Stimulated activated CD4-positive, alpha-beta T cell treated with anti-CD3 and anti-CD28 coated beads, Interleukin-15, amount 100 ng/mL, for 1 hour (primary cell): ENCODE measurements at places on chromosomes 11 and 22.
A peak's percentile ranks its signal among the peaks of the same experiment; 100 is the strongest.

DNA sequence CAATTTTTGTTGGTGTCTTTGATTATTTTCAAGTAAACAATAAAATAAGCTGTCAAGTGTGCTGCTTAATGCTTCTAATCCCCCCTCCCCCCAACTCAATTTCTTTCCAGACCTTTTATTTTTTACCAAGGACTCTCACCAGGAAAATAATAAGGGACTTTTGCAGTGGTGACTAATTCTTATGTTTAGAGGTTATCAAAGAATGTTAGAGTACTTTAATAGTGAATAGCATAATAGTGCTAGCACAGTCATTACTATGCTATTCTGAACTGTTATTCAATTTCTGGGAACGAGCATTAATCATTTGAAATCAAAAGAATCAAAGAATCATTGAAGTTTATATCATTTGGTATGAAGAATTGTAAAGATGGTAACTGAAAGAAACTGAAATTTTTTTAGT, 251.4 kb downstream of the DDX10 start:
- no peak for DNase-seq

GRCh38 chr11:1746511-1746931, 3.9 kb downstream of the IFITM10 start:
- DNase-seq, result no peak

DNA sequence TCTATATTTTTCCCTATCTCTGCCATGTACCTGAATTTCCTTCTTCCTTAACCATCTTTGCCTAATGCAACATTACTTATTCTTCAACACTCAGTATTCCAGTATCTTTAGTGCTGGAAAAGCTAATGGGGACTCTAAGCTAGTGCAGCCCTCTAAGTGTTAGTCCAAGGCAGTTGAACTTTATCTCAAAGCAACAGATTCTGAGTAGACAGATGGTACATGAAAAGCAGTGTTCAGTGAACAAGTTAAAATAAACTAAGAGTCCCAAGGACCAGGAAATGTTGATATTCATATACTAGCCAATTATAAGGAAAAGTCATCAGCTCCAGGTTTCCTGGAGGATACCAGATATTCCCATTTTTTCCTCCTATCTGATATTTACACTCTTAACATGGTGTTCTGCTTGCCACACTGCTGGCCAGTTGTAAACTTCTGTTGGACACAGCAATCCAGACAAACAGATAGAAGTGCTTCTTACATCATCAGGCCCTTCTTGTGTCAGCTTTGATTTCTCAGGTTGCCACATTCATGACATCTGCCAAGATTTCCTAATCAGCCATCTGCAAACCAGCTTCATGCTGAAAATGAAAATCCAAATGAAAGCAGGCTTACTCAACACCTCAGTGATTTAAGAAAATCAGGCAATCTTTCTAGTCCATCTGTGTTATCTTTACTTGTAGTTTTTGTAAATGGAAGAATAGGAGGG, 255.9 kb upstream of the POU2AF2 start:
- no peak for DNase-seq

- no peak for DNase-seq
Measured at GRCh38 chr22:19218541-19219233, 40.2 kb upstream of the SLC25A1 start.

- peak; percentile 97 for DNase-seq
Measured at GRCh38 chr22:42090596-42091454, at the start of gene NDUFA6. Gene NDUFA6 (minus strand): TSS chr22:42090772. CDS start chr22:42090744, 28 bp downstream.

- DNase-seq, result no peak
Measured at GRCh38 chr11:109514313-109515018, 92.5 kb downstream of the C11orf87 start.

- no peak for DNase-seq
Measured at GRCh38 chr22:38653741-38654140, 2.5 kb downstream of the FAM227A start.

- DNase-seq, result no peak
Measured at GRCh38 chr22:29625090-29625825, 21.8 kb downstream of the NF2 start.

- no peak for DNase-seq
Measured at GRCh38 chr11:44582641-44583352, 17.3 kb downstream of the CD82 start.

GRCh38 chr22:27801202-27801615, 347 bp downstream of the MN1 start:
- no peak for DNase-seq

DNA sequence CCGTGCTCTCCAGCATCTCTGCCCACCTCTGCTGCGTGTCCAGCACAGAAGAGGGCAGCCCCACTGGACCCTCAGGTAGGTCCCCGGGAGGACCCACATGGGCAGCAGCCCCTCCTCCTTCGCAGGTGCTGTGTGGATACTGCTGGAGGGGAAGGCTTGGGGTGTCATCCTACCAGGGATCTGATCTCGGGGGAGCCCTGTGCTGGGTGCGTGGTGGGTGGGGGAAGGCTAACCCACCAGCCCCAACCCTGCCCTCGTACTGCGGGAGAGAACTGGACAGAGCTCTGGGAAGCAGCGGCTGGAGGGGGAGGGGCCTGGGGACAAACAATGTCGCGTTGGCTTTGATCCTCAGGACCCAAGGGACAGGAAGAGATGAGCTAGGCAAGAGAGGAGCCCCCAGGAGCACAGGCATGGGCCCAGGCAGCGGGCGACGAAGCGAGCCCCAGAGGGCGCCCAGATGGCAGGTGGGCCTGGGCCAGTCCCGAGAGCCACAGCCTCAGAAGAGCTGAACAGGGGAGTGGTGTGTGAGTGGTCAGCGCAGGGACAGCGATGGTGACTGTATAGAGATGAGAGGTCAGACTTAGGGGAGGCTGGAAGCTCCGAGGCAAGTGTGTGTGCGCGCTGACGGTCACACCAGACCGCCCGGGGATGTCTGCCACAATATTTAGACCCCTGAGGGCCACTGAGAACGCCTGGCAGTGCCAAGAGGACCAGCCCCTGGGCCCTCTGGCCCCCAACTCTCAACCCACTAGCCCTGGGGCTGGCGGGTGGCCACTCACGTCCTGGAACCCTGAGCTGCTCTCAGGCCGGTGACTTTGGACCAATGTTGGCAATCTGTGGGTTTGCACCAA, 1.4 kb upstream of the PIM3 start:
- no peak for DNase-seq

GRCh38 chr11:76786016-76786415, 2.9 kb downstream of the TSKU start:
- DNase-seq, result no peak

DNA sequence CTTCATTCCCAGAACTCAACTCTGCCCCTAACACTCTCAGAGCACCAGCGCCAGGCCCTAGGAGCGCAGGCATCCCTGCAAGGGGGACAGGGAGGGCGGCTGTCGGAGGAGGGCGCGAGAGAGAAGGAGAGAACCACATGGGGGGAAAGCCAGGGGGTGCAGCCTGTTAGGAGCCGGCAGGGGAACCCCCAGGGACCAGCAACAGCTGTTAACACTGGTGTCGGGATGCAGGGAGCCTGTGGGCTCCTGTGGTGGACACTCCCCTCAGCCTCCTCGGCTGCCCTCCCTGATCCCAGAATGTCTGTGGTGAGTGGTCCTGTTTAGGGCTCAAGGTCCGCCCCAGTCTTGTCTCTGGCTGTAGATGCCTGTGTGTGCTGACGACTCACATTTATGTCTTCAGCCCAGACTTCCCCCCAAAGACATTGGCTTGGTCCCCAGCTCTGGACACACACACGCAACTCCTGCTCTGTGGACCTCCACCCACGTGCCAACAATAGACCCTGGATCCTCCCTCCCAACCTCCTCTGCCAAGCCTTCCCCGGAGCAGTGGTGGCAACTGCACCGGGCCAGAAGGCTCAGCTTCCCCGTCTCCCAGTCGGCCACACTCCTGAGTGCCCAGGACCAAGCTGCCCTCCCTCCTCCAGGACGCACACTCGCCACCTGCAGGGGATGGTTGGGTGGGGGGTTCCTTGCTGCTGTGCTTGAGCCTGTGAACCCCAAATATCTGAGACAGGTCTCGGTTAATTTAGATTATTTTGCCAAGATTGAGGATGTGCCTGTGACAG, 817 bp upstream of the IFITM5 start:
- no peak for DNase-seq

- DNase-seq, result no peak
Measured at GRCh38 chr11:2797121-2797711, 88.4 kb downstream of the CDKN1C start.

DNA sequence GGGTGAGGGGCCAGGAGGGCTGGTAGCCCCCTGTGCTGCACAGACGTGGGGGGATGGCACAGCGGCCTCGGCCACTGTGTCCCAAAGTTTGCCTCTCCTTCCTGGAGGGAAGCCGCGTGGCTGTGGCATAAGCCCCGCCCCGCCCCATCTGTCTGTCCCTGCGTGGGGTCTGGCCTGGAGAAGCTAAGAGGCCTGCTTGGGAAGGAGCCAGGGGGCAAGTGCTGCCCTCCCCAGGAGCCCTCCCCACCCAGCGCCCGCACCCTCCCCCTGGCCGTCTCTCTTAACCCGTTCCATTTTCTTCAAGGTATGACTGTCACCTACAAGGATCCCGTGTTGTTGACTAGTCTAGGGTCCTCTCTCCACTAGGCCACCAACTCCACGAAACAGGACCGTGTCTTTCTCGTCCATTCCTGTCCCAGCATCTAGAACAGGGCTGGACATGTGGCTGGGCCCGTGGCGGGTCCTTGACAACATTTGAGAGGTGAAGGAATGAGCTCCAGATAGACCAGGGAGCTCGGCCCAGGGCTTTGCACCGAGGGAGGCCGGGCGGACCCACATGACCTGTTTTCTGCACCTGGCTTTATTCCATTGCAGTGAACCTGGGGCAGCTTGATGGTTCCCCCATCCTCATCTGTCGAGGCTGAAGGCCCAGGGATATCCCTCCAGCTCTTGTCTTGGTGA, 428.0 kb downstream of the TBC1D22A start:
- DNase-seq, result no peak

DNA sequence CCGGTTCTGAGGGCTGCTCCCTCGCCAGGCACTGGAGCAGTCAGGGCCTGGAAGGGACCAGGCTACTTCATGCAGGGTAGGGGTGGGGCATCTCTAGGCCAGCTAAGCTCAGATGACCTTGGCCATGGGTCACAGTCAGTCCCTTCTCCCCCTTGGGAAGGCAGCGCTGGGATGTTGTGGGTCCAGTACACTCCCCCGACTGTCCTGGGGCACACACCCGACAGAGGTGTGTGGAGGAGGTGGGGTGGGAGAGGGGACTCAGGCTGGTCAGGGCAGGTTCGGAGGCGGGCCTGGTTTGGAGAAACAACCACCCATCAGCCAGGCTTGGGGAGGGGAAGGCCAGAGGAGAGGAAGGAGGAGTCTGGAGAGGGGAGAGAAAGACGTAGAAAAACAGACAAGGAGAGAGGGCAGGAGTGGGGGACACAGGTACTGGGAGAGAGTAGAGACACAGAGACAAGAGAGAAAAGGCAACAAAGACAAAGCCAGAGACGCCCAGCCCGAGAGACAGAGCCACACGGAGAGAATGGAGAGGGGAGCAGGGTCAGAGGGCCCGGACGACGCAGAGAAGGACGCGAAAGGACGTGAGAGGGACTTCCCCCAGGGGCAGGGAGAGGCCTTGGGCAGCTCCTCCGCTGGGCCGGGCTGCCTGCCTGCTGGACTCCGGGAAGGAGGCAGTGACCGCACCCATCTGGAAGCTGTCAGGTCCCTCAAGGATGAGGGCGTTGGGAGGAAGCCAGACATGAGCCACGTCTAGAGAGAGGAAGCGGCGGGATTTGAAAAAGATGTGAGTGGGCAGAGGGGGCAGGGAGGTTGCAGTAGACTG, 30.6 kb upstream of the TSKU start:
- no peak for DNase-seq

- no peak for DNase-seq
Measured at GRCh38 chr11:64344787-64345186, 4.8 kb downstream of the CCDC88B start.

DNA sequence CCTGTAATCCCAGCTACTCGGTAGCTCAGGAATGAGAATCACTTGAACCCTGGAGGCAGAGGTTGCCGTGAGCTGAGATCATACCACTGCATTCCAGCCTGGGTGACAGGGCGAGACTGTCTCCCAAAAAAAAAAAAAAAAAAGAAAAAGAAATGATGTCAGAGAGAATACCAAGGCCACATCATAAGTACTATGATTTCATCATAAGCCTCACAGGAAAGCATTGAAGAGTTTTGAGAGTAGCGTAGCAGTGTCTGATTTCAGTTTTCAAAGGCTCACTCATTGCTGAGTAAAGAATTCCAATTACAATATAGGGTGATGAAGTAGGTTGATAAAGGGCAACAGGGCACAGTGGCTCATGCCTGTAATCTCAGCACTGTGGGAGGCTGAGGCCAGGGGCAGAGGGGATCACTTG, 88.8 kb downstream of the MRTFA start:
- DNase-seq, result no peak

- no peak for DNase-seq
Measured at GRCh38 chr22:48096851-48097665, 1334.6 kb downstream of the TBC1D22A start.

DNA sequence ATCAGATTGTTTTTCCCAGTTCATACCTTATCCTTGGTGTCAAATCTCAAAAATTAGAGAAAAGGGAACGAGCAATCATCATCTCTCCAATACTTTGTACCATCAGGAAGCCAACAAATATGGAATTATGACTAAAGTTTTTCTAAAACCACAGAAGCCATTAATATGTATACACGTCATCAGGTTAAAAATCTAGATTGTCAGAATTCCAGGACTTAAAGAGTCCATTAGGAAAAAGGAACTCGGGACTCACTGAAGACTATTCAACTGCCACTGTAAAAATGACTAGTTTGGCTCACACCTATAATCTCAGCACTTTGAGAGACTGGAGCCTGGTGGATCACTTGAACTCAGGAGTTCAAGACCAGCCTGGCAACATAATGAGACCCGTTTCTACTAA, 344.4 kb upstream of the LRRC4C start:
- DNase-seq, result no peak

GRCh38 chr11:19976281-19976941, 183.9 kb downstream of the DBX1 start:
- no peak for DNase-seq

GRCh38 chr11:31643857-31644256, 134.3 kb downstream of the ELP4 start:
- no peak for DNase-seq

DNA sequence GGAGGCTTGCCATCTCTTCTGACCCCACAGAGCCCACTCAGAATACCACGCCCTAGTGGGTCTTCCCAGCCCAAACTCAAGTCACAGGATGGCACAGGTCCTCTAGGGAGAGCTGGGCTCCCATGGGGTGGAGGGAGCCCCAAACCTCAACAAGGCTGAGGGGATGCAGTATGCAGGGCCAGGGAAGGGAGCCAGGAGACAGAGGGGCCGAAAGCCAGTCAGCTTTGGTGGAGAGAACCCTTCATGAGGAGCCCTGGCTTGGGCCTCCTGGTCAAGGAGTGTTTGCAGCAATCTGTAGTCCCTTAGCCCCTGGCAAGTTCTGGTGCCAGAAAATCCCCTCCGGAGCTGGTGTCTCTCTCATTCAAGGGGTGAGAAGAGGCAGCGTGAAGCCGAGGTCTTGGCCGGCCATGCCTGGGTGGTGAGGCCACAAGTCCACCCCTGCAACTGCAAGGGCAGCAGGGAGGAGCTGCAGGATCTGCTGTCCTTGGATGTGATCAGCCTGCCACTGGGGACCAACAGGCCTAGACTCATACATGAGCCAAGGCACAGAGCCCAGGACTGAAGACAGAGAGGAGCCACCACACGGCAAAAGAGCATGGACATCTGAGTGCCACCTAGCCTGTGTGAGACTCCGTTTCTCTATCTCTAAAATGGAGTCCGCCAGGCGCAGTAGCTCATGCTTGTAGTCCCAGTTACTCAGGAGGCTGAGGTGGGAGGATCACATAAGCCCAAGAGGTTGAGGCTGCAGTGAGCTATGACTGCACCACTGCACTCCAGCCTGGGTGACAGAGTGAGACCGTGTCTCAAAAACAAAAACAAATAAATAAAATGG, 24.1 kb downstream of the NEAT1 start:
- no peak for DNase-seq

GRCh38 chr22:32888976-32889375, 87.5 kb downstream of the TIMP3 start:
- no peak for DNase-seq

- DNase-seq, result no peak
Measured at GRCh38 chr11:12512132-12512531, 134.8 kb downstream of the PARVA start.
